ENCODE measurements at places on chromosomes 13 and 19. TPM values are rescaled to one million over a fixed set of nuclear protein-coding genes. Genes with fewer than 3 reads are reported as not detected.

PLPP2 gene
- total RNA-seq: 0.95 TPM

TPGS1 gene
- 5.9 TPM for total RNA-seq

HIF3A gene
- total RNA-seq: not detected

PSG2 gene
- not detected for total RNA-seq

ZNF91 gene
- 37.9 TPM for total RNA-seq

ZSCAN1 gene
- total RNA-seq: not detected

ZNF555 gene
- total RNA-seq: 2.8 TPM

SIX5 gene
- 2.7 TPM for total RNA-seq

FPR1 gene
- total RNA-seq: not detected

ZNF100 gene
- 20.7 TPM for total RNA-seq

CYP2F1 gene
- not detected for total RNA-seq

ZNF841 gene
- total RNA-seq: 23.5 TPM

LRRC25 gene
- not detected for total RNA-seq

CCL25 gene
- 0.56 TPM for total RNA-seq

MISP gene
- total RNA-seq: not detected

ONECUT3 gene
- not detected for total RNA-seq

PSENEN gene
- 49.4 TPM for total RNA-seq

ZNF540 gene
- 3.0 TPM for total RNA-seq

ZNF155 gene
- 4.1 TPM for total RNA-seq

CILP2 gene
- total RNA-seq: 0.25 TPM

OR7C1 gene
- not detected for total RNA-seq

TDRD12 gene
- 0.09 TPM for total RNA-seq

HSD17B14 gene
- total RNA-seq: 1.3 TPM

ZFP14 gene
- 2.4 TPM for total RNA-seq

KBTBD6 gene
- total RNA-seq: 5.5 TPM

F7 gene
- not detected for total RNA-seq

NLRP11 gene
- total RNA-seq: not detected

SIGLEC8 gene
- not detected for total RNA-seq

LYPD5 gene
- 3.8 TPM for total RNA-seq

SLC10A2 gene
- not detected for total RNA-seq

ZNF726 gene
- total RNA-seq: 15.7 TPM

CYP4F8 gene
- total RNA-seq: not detected

SCN1B gene
- 1.5 TPM for total RNA-seq

ELSPBP1 gene
- total RNA-seq: not detected

RFPL4AL1 gene
- total RNA-seq: not detected

MEF2B gene
- 2.4 TPM for total RNA-seq

RBM26 gene
- 69.4 TPM for total RNA-seq

C13orf42 gene
- not detected for total RNA-seq

CATSPERD gene
- not detected for total RNA-seq

ZNF606 gene
- total RNA-seq: 9.1 TPM

POLD1 gene
- 254 TPM for total RNA-seq

UNC13A gene
- total RNA-seq: 0.20 TPM

ZNF529 gene
- 15.6 TPM for total RNA-seq

NLRP5 gene
- total RNA-seq: not detected

ZNF575 gene
- 3.3 TPM for total RNA-seq

DACH1 gene
- not detected for total RNA-seq

TRPM4 gene
- 0.23 TPM for total RNA-seq

ATP12A gene
- not detected for total RNA-seq

PRTN3 gene
- total RNA-seq: not detected

IGFL2 gene
- 1.0 TPM for total RNA-seq

ZNF497 gene
- 2.6 TPM for total RNA-seq

ASF1B gene
- 68.3 TPM for total RNA-seq

GIPC1 gene
- total RNA-seq: 24.8 TPM

THAP8 gene
- 3.5 TPM for total RNA-seq

Data from activated naive CD4-positive, alpha-beta T cell treated with anti-CD3 and anti-CD28 coated beads, Interleukin-2, amount 50 U/mL, for 72 hours (primary cell).